ENCODE measurements at places on chromosomes 11 and 22.

DNA sequence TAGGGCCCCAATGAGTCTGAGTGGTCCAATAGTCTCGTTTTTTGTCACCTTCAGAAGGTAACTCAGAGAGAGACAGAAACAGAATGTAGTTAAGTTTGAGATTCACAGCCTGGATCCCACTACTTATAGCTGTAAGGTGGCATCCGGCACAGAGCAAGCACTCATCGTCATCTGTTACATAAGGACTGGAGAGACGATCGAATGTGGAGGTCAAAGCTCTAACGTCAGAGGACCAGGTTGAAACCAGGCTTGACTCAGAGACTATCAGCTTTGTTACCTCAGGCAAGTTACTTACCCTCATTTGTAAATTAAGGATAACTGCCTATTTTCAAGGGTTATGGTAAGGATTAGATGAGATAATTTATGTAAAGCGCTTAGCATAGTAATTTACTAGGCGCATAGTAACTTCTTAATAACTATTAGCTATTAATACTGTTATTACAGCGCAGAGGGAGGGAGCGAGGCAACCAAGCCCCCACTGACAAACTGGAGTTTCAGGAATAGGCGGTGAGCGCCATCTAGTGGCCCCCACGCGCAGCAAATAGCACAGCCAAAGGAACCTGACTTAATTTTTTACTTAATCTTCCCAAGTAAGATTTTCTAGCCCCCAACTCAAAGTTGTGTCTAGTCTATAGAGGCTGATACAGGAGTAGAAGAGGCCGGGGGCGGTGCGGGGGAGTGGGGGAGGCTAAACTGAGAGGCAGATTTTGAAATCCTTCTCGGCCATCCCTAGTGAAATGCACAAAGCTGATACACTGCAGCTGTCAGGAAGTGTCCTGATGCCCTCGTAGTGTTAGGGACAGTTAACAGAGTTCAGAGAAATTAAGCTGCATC, 29.0 kb upstream of the API5 start:
- peak; percentile 36 for DNase-seq

GRCh38 chr22:22342697-22343580, 98.4 kb downstream of the VPREB1 start:
- DNase-seq: peak; percentile 12

DNA sequence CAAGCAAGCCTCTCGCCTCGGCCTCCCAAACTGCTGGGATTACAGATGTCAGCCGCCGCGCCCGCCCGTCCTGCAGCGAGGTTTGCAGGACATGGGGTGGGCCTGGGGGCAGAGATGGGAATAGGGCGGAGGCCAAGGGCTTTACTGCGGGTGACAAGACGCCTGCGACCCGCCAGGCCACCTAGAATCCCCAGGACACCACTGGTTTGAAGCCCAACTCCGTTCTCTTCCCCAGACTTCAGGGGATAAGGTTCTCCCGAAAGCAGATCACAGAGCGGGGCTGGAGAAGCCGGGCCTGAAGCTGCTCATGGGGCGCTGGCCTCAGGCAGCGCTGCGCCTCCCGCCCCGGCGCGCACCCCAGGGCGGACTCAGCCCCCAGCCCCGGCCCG, 354 bp downstream of the POLR2L start:
- DNase-seq: no peak

DNA sequence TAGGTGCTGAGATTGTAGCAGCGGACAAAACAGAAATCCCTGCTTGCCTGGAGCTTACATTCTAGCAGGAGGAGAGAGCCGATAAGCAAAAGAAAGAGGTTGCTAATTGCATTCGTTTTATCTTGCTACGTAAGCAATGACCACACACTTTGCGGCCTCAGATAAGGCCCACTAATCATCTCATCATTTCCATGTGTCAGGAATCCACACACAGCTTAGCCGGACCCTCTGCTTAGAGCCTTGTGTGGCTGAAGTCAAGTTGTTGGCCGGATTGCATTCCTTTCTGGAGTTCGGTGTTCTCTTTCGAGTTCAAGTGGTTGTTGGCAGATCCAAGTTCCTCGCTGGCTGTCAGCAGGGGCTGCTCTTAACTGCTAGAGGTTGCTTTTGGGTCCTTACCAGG, 101.6 kb downstream of the CHST1 start:
- no peak for DNase-seq

GRCh38 chr11:10478066-10478465, 23.0 kb downstream of the AMPD3 start:
- no peak for DNase-seq

DNA sequence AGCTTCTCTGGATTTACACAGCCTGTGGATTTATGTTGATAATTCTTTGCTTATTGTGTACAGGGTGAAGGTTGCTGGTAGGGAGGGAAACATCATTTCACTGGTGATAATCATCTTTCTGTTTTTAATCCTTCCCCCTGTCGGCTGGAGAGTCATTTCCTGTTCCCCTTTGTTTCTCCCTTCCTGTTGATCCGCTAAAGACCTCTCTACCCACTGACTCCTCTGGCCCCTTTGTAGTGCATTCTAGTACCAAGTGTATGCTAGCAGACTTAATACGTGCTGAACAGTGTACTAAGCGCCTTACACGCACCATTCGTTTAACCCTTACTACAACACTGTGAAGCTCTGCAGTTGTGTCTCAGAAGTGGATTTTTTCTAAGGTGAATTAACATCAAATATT, 19.0 kb upstream of the OR9Q1 start:
- DNase-seq: peak; percentile 26
